ENCODE measurements at places on chromosomes 13 and 19.

GRCh38 chr13:105083992-105084391, 1451.5 kb downstream of the EFNB2 start:
- no peak for DNase-seq

DNA sequence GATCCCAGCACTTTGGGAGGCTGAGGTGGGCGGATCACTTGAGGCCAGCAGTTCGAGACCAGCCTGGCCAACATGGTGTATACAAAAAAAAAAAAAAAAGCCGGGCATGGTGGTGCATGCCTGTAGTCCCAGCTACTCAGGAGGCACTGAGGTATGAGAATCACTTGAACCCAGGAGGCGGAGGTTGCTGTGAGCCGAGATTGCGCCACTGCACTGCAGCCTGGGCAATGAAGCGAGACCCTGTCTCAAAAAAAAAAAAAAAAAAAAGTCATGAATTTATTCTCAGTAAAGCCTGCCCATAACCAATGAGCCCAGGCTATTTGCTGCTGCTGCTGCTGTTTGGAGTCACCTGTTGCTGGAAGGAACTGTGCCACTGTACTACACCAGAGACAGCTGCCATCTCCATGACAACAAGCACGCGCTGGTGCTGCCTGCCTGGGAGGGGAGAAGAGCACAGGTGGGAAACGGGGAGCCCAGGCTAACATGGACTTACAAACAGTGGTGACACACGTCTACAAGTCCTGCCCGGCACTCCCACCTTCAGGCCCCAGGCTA, 11.3 kb downstream of the ZFR2 start:
- DNase-seq = no peak

GRCh38 chr13:93535251-93535650, 308.6 kb downstream of the GPC6 start:
- no peak for DNase-seq

GRCh38 chr13:31461923-31462322, 262.1 kb downstream of the B3GLCT start:
- no peak for DNase-seq

GRCh38 chr19:51097166-51097738, 11.0 kb downstream of the CTU1 start:
- peak; percentile 54 for DNase-seq

- no peak for DNase-seq
Measured at GRCh38 chr19:36059180-36059910, 4.6 kb downstream of the WDR62 start.

- no peak for DNase-seq
Measured at GRCh38 chr13:83731113-83731512, 151.2 kb downstream of the SLITRK1 start.

DNA sequence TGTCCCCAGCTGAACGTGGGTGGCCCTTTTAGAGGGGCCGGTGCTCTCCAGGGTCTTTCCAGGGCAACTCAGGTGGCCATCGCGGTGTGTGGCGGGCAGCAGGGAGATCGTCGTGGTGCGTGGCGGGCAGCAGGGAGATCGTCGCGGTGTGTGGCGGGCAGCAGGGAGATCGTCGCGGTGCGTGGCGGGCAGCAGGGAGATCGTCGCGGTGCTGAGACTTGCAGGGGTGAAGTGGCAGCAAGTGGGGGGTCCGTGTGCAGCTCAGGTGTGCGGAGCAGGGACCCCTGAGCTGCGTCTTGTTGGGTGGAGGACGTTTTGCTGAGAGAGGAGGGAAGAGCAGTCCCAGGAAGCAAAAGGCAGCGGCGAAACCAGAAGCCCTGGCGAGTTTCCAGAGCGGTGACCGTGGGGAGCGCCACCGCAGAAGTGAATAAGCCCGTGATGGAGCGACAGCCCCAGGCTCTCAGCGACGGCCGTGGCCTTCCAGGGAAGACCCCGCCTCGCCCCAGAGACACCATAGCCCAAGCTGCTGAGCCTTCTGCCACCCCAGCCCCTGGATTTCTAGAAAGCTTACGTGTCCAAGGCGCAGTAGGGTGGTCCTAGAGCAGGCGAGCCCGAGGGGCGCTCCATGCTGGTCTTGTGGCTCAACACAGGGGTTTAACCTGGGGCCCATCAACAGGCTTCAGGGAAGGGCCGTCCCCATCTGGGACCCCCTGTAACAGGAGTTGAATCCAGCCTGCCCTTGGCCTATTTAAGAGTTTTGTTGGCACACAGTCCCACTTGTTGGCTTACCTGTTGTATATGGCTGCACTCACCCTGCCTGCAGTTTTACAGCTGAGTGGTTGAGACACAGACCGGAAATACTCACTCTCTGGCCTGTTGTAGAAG, 5.4 kb downstream of the NCLN start:
- no peak for DNase-seq

GRCh38 chr19:35903550-35904179, 1.3 kb downstream of the HCST start:
- DNase-seq = peak; percentile 89

- DNase-seq = peak; percentile 22
Measured at GRCh38 chr13:51380269-51380668, 40.8 kb downstream of the SERPINE3 start.

GRCh38 chr13:59423708-59424340, 739.9 kb downstream of the DIAPH3 start:
- no peak for DNase-seq

DNA sequence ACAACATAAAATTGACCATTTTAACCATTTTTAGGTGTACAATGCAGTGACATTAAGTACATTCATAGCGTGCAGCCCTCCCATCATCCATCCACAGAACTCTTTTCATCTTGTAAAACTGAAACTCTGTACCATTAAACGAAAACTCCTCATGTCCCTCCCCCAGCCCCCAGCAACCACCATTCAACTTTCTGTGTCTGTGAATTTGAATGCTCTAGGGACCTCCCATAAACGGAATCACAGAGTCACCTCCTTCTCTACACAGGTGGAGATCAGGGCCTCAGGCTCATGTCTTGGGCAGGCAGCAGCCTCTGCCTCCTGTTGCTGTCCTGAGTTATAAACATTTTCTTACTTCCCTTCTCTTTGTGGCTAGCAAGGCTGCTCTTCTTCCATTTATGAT, 7.3 kb upstream of the CCNE1 start:
- DNase-seq = no peak

- no peak for DNase-seq
Measured at GRCh38 chr19:6501740-6502648, at the start of gene TUBB4A. TUBB4A (minus strand) TSS chr19:6502309; CDS start chr19:6502212, 97 bp downstream.

DNA sequence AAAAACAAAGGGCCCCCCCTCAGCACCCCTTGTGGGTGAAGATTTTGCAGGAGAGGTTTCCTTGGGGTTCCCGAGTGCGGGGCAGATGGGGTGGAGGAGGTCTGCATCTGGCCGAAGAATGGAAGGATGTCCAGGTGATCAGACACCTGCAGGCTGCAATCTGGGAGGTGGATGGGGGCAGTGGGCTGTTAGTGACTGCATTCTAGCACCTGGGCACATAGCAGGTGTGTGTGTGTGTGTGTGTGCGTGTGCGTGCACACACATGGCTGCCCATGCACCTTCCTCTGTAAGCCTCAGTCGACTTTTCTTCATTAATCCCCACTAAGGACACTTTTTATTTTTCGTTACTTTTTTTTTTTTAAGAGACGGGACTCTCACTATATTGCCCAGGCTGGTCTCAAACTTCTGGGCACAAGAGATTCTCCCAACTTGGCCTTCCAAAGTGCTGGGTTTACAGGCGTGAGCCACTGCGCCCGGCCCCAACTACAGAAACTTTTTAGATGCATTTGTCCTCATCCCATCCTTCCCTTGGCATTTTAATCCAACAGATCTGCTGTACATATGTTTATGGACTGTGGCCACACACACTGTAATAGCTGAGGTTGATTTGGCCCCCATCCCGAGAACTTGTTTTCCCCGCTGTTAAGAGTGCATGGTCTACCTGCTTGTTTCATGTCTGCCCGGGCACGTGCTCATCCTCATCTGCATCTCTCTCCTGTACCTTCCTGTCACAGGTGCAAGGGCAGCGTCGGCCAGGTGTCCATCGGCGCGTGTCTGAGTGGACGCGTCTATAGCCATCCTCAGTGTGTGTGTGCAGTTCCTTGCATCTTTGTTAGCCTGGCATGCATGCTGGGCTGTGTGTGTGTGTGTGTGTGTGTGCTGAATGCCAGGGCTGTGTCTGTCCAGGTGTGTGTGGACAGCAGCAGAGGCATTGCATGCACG, 731 bp downstream of the MAG start:
- DNase-seq = no peak

GRCh38 chr19:11378319-11379189, 4.1 kb downstream of the SWSAP1 start:
- peak; percentile 91 for DNase-seq

- DNase-seq = no peak
Measured at GRCh38 chr13:21309542-21310172, 133.2 kb downstream of the MRPL57 start.

DNA sequence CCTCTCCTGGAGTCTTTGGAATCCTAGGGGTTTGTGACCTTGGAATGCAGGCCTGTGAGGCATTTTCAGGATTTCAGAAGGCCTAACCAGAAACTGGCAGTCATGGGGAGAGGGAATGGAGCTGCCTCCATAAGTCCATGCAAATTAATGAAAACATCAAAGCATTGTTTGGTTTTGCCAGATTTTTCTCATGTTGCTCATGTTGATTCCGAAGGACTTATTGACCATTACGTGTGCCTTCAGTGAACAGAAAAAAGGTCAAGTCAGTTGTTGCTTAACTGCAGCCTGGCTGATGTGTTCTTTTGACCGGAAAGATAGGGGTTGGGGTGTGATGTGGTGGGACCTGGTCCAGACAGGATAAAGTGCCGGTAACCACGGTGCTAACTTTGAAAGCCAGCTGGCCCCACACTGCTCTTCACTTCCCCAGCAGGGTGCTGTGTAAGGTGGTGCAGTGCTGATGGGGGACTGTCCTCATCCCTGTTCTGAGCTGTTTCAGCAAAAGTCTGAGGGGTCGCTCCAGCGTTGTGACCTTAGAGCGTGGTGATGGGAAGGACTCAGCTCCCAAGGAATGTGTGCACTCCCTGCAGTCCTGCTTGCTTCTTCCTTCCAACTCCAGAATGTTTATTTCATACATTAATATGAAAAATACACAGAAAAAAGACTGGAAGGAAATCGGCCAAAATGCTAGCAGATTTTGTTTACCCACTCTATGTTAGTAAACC, 3.5 kb downstream of the RNF113B start:
- DNase-seq = peak; percentile 97

- peak; percentile 72 for DNase-seq
Measured at GRCh38 chr13:30049692-30050091, 199.3 kb upstream of the UBL3 start.

- DNase-seq = no peak
Measured at GRCh38 chr13:48985756-48986155, 10.0 kb downstream of the FNDC3A start.

DNA sequence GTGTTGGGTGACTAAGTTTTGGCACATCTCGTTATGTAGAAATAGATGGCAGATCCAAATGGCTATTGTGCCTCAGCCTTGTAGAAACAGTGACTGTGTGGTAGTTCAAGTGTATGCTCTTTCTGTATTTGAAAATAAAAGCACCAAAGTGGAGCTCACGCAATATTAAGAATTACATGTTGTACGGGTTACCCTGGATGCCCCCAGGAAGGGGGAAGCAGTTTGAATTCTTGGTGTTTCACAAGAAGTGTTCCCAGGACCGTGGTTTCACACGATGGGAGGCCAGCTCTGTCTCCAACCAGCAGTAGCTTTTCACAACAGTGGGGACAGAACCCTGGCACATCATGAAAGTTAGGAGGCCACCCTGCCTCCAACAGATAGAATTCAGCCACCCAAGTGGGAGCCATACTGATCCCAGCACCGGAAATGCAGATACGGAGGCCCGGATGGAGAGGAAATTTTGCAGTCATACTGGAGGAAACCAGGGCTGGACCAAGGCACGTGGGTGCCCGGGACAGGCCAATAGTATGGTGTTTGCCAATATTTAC, 8.9 kb downstream of the FLT1 start:
- DNase-seq = no peak

- peak; percentile 29 for DNase-seq
Measured at GRCh38 chr13:37616131-37616530, 17.6 kb upstream of the POSTN start.

GRCh38 chr13:80379245-80379644, 38.3 kb upstream of the SPRY2 start:
- peak; percentile 89 for DNase-seq

DNA sequence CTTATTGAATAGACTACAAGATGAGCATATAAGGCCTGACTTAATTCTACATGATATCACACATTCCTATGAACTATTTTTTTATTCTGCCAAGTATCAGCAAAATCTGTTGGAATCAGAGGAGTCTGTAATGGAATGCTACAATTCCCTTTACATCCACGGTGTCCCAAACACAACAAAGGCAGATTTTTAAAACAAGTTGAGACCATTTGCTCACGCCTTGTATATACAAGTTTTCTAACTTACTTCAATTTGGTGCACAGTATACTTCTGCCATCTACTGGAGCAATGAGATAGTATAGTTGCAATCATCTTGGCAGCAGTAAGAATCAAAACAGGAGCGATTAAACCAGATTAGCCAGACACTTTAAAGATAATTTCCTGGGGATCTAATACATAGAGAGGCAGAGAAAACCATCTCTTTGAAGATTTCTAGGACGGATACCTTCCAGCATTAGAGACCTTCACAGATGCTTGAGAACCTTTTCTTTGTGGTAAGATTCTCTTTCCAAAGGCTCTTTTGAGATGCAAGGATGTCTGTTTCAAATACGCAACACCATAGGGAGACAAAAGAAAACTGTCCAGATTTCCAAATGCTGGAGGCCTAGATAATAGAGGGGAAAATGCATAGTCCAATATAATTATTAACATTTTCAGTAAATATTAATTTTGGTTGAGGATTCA, 302.0 kb upstream of the MIR17HG start:
- DNase-seq = peak; percentile 45

- DNase-seq = no peak
Measured at GRCh38 chr13:59356607-59357006, 807.1 kb downstream of the DIAPH3 start.

GRCh38 chr19:10729411-10729810, 11.5 kb downstream of the DNM2 start:
- DNase-seq = no peak

- DNase-seq = no peak
Measured at GRCh38 chr13:111845621-111846351, 221.2 kb upstream of the SOX1 start.

DNA sequence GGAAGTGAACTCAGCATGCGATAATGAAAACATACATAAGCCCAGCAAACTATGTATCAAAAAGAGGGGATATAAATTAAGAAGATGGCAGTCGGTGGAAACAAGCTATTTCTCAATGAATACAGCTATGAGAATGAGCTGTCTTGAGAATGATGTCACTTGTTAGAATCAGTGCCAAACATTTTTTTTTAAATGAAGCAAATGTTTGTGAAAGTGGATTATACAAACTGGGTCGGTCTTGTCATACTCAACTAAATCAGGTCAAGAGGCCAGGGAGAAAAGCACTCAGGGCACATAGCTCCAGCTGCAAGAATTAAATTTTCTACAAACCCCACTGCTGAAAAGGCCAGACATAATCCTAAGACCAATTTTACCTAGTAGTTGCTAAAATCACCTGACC, 1048.4 kb downstream of the SLITRK1 start:
- peak; percentile 6 for DNase-seq

DNA sequence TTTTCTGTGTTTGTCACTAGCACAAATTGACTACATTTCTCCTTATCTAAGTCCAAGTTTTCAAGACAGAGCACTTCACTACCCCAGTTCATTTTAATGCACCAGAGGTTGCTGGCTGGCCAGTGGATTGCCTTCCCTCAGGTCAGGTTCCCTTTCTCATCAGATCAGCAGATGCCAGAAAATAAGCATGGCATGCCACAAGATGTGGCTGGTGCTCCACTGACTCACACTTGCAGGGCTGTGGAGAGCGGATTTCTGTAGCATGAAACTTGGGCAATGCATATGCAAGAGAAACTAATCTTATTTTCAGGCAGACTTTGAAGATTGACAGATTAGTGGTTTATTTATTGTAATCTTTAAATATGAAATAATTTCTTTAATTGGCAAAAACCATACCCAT, 79.5 kb downstream of the RUBCNL start:
- DNase-seq = no peak

All from ELR (cell line).